ENCODE measurements at places on chromosomes 3 and 15. TPM values are rescaled to one million over a fixed set of nuclear protein-coding genes. Genes with fewer than 3 reads are reported as not detected.

Gene AADACL2
- total RNA-seq: 0.21 TPM

DNA sequence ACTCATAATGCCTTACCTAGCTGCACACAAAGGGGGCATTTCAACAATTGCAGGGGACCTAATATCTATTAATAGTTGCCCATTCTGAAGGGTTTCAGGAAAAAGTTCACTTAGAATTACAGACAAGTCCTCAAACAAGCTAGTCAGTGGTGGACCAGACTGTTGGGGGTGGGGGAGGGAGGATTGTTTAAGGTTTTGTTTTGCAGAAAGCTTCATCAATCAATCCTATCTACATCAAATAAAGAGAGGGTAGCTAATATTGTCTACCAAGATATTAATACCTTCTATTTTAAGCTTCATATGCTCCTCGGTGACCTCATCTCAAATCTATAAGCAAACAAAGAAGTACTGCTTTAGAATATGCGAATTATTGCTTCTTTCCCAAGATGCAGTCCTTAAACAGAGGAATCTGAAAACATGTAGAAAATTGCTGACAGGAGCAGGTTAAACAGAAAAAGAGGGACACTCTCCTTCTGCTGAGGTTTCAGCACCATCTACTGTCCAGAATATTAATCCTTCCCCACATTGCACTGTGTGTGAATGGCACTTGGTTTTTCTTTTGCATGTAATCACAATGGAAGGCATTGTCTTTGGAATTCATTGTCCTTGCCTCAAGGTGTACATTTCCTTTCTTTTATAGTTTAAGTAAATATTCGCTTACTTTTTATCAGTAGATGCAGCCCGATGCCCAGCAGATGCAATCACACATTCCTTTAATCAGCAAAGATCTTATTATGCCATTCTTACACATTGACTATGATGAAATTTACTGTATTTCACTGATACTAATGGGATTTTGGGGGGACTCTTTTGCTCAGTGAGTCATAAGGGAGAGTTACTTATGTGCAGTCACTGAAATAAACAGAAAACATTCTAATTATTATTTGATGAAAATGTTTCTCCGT is 94.7 kb downstream of the IL5RA start:
- H3K27ac ChIP-seq: no peak overlapping the region
- H3K36me3 ChIP-seq: no peaks in the 10 kb centered on the region
- DNase-seq: no peak
- no peak overlapping the region for H3K4me3 ChIP-seq

Gene ARMC8
- total RNA-seq: 45.3 TPM

Gene RHOV
- 1.5 TPM for total RNA-seq

DNA sequence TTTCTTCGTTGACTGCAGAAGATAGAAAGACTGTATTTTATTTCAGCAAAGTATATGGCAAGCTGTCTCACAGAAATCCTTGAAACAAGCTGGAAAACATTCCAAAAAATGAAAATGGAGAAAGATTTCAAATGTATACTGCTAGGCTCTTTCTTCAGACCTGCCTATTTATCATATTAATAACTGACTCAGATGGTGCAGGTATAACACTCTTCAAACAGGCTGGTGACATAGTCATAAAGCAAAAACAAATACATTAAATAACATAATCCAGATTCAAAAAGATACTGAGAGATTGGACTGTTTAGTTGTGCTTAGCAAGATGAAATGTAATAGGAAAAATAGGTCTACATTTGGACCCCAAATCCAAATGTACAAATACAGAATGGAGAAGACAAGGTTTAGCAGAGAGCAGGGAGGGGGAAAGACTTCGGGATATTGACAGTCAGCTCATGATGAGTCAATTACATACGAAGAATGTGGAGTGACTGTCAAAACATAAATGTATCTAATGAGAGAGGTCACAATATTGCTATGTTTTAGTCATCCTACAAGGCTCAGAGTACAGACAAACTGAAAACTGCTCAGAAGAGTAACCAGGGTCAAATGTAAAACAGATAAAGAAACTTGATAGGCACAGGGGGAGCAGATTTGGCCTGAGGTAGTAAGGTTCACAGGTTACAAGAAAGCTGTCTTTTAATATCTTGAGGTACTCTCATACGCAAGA is 88.7 kb downstream of the DMXL2 start:
- no peak overlapping the region for H3K4me3 ChIP-seq
- no peak for DNase-seq
- H3K36me3 ChIP-seq: peaks cover 15% of the 10 kb centered on the region
- H3K27me3 ChIP-seq: no peaks in the 10 kb centered on the region
